ENCODE measurements at places on chromosomes 4 and X.

DNA sequence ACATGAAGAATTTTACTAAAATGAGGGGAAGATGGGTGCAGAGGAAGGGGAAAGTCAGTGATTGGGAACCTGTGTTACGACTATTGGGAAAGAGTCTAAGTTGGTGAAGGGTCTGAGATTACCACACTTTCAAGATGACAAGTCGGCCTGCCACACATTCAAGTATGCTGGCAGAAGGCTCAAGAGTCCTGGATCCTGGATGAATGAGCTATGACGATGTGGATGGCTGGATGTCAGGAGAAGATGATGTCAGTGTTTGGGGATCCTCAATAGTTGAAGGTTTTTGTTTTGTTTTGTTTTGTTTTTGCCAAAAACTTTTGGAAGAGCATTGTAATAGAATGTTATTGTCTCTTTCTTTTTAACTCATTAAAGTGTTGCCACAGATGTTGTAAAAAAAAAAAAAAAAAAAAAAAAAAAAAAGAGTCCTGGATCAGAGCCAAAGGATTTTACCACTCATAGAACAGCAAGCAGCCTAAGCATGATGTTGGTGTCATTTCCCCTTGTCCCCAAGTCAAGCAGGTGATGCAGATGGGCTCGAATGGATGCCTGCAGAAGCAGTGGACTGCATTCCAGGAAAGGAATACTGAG lies 120.6 kb downstream of the REELD1 start:
- DNase-seq = no peak

DNA sequence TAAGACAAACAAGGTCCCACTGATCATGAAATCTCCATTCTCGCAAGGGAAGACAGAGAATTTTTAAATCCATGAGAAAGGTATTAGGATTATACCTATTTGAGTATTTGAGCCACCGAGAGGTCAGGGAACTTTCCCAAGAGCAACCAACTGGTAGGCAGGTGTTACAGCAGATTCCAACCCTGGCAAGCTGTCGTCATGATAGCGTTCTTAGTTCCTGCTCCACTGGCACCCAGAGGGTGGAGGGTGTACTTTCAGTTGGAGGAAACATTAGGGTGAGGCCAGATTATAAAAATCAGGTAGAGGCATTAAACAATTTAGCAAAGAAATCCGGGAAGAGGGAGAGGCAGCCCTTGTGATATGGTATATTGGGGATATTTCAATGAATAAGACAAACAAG lies 23.3 kb downstream of the COQ2 start:
- no peak for DNase-seq

GRCh38 chr4:62359441-62360155 lies 1159.5 kb downstream of the ADGRL3 start:
- DNase-seq = no peak

DNA sequence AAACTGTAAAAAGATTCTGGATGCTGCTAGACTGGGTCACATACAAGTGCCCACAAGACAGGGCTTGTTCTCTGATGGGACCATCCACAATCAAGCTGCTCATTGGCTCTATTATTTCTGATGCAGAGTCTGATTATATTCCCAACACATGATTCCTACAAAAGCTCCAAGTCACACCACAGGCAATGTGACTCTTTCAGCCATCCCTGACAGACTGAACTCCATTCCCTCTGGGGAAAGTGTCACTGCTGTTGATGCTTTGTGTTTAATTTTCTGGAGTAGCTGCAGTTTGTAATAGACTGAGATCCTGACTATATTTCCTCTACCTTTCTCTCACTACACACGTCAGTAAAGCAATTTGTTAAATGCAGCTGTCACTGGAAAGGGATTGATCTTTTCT lies 55.4 kb upstream of the BCLAF3 start:
- no peak for DNase-seq

DNA sequence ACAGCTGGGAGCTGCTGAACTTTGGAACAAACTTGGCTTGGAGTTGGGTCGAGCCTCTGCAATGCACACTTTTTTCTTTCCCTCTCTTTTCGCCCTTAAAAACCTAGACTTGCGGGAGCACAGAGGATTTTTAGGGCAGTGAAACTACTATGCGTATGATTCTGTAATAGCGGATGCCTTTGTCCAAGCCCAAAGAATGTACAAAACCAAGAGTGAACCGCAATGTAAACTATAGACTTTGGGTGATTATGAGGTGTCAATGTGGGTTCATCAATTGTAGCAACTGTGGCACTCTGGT lies 493 bp upstream of the SH3D19 start:
- no peak for DNase-seq

GRCh38 chr4:145178740-145179280 lies 1.6 kb downstream of the OTUD4 start:
- no peak for DNase-seq

- DNase-seq = no peak
These were observed 285.0 kb downstream of the SPANXN1 start for GRCh38 chrX:145532176-145532780.

DNA sequence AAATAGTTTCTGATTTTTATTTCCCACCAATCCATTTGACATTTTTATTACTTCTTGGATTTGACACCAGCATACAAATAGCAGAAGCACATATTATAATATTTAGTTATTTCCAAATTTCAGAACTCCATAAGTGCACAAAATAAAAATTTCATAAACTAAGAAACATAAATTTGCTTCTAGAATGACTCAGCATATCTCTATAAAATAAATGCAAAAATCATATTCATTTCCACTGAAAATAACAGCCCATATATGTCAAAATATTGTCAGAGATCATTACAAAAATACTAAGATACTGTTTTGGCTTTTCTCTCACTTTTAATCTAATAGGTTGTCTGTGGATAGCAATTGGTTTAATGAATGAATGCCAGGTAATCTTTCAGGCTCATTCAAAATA lies 1654.2 kb downstream of the PCDH19 start:
- DNase-seq = no peak

DNA sequence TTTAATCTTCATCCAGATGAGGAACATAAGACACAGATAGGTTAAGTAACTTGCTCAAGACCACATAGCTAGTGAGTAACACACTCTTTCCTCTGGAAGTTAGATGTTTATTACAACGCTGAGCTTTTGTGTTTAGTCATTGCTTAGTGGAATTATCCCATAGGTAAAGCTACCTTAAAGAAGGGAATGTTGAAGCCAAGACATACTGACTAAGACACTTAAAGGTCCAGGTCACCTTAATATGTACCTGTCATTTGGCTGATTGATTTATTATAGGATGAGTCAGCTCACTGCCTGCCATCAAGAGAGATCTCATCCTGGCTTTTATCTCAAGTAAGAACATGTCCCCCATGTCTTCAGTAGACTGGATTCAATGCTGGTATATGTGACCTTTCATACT lies 53.4 kb downstream of the KDR start:
- DNase-seq = no peak

- DNase-seq = peak; percentile 66
These were observed 22.8 kb upstream of the MAP7D3 start for GRCh38 chrX:136273986-136274385.

- no peak for DNase-seq
These were observed 6.3 kb downstream of the FMR1 start for GRCh38 chrX:147917700-147918695.

DNA sequence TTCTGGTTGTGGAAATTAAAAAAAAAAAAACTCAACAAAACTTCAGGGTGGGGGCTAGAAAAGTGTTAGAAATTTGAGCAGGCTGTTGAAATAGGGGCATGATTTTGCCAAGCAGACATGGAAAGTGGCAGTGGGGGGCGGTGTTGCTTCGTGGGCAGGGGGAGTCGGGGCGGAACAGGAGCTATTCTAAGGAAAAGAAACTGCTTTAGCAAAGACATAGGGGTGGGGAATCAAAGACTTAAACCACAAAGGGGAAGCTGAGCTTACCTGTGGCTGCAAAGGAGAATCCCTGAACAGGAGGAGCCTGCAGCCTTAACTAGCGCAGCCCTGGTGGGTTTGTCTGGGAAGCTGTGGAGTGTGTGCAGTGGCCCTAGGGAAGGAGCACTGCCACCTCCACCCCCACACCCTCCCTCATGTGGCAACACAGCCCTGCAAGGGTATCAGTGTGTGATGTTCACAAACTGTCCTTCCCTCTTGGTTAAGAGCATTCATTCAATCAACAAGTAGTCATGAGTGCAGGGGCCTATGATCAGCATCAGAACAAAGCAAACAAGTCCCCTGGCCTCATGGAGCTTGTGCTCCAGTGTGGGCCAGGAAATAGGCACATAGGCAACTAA lies 20.5 kb downstream of the SEL1L3 start:
- no peak for DNase-seq

GRCh38 chr4:153023692-153024394 lies 87.7 kb downstream of the FHDC1 start:
- no peak for DNase-seq

DNA sequence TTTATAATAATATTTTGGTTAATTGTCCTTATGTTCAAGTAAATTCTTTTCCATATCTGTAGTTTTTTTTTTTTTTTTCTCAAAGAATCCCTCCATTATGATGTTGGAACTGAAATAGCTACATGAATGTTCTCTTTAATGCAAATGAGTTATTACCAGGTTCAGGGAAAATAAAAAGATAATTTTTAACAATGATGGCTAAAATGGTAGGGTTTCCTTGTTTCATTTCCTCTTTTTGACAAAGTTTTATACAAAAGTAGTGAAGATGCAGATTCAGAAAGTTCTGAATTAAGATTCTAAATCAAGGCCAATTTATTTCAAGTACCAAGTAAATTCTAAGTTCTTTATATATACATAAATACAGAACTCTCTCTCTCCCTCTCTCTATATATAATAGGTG lies 779.0 kb upstream of the INTU start:
- no peak for DNase-seq

GRCh38 chr4:137905930-137906329 lies 336.2 kb downstream of the SLC7A11 start:
- no peak for DNase-seq

DNA sequence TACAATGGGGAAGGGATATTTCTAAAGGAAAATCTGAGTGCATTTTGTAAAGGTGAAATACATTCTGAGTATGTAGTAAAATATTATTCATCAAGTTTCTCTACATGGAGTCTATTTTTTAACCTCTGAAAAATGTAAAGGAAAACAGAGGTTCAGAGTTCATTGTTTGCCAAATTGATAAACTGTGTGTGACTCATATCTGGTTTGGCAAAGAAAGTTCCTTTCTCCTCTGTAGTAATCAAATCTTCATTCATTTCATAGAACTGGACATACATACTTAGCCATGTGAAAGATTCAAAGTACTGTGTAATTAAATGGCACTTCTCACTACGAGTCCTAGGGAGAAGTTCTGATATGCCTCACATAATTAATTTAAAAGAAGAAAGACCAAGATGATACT lies 61.6 kb downstream of the HPGD start:
- no peak for DNase-seq

DNA sequence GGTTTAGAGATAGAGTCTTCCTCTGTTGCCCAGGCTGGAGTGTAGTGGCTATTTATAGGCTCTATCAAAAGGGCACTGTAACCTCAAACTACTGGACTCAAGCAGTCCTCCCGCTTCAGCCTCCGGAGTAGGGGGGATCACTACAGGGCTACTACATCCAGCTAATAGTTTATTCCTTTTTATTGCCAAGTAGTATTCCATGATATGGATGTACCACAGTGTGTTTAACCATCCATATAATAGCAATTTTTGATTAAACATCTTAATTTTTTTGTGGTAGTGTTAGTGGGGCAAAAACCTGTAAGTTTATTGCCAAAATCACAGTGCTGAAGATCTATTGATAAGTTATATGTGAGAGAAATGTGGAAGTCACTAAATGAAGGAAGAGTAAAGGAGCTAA lies 2.6 kb upstream of the NDUFC1 start:
- no peak for DNase-seq

DNA sequence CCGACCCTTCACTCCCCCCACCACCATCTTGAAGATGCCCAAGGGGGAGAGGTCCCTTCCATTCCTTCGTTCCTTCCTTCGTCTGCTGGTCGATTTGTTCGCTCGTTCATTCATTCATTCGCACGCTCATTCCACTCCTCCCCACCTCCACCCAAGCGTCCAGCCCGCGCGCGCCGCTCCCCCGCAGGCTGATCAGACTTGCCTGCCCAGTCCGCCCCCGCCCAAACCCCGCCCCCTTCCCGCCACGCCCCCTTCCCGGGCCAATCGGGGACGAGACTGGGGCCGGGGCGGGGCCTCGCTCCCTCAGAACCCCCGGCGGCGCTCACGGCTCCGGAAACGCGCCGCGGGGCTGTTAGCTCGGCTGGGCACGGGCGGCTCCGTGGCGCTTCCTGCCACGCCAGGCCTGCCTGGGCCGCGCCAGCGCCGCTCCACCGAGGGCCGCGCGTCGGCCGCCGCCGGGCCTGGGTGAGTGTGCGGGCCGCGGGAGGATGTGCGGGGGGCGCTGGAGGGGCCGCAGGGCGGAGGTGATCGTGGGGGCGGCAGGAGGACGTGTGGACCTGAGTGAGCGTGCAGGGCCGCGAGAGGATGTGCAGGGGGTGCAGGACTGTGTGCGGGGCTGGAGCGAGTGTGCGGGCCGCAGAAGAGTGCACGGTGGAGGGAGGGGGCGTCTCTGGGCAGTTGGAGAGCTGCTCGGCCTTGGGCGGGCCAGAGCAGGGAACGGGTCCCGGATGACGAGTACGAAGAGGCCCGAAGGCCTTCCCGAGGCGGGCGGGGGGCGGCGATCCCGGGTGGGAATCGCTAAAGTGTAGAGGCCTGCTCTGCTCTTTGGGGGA lies at the start of gene ZNF275:
TSS of gene ZNF275 (plus strand) at position 333 of the 833 bp plus-strand sequence. CDS start 2,527 bp downstream, outside the sequence.
- peak; percentile 67 for DNase-seq

GRCh38 chrX:149908308-149908707 lies 21.1 kb upstream of the HSFX4 start:
- no peak for DNase-seq

GRCh38 chr4:105135785-105136184 lies 10.9 kb upstream of the TET2 start:
- DNase-seq = no peak

DNA sequence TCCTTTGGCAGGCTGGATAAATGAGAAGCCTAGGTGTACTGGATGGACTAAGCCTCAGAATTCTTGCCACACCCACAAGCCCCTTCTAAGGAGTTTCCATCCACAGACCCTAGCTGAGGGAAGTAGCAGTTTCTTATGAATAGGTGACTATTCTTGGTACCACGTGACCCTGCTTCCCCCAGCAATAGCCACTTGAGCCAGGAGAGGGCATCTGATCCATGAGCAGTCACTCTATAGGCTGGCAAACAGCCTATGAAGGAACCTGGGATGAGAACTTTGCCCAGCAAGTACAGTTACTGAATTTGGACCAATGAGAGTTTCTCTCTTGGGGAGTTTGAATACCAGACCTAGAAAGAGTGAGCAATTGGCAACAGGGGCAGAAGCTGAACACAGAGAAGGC lies 84.0 kb downstream of the RTL9 start:
- DNase-seq = no peak

DNA sequence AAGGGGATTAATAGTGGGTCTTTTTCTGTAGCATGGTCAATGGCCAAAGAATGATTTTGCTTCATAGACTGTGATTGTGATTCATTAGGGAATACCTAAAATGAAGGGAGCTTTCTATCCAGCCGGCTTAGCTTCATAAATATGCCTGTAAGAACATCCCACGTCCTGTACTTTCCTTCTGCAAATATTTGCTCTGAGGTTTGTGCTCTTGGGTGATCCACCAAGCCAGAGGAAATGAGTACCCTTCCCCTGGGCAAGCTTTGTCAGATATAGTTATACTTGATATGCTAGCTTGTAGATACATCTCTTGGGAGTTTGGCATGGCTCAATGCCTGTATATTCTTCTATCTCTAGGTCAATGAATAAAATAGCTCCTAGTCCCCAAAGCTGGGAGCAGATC lies 28.2 kb upstream of the SPARCL1 start:
- no peak for DNase-seq

Data from NCI-H2081 (cell line).